NCI-H2171 (cell line): ENCODE measurements at places on chromosomes 16 and 17.

DNA sequence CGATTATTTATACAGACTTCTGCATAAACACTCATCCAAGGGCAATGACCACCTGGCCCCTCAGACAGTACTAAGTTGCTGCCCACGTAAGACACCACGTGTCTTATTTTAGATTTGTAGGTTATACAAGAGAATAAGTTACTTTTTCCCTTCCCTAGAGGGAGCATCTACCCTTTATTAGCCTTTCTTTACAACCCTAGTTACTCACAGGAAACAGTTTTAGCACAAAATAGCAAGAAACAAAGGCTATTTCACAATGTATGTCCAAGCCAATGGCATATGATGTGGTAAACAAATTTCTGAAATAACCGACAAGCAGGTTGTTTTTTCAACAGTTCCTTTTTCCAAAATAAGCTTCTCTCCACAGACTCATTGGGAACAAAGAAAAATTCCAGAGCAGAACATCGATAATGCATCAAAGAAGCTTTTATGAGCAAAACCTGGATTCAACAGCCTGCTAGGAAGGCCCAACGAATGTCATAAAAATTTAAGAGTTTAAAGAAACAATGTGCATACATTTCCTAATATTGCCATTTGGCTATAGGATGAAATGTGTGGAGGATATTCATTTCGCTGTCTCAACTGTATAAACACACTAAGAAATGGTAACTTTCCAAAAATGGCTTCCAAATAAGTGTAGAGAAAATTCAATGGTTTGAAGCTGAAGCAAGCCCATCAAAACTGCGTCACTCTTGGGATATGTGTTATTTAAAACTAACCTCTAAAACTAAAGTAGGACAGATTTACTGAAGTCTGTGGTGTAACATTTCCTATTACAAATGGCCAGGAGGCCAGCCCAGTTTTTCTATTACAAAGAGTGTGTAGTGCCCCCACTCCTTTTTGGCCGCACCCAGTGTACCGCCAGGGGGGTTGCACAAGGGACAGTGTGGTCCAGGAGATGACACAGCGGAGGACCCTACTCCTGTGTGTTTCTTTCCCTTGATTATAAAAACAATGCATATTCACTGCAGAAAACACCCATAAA lies 50.4 kb upstream of the ERN1 start:
- no peak for DNase-seq

DNA sequence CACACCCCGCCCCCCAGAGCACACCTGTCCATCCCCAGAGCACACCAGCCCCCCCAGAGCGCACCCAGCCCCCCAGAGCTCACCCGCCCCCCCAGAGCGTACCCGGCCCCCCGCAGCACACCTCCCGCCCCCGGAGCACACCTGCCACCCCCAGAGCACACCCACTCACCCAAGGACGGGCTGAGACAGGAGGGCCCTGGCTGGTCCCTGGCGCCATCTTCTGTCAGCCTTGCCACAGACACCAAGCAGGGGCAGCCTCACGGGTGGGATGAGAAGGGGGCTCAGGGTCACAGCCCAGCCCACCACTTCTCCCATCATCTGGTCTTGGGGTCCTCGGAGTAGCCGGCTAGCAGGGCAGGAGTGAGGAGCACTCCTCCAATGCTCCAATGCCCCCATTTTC lies 31.8 kb downstream of the PIEZO1 start:
- DNase-seq = no peak

DNA sequence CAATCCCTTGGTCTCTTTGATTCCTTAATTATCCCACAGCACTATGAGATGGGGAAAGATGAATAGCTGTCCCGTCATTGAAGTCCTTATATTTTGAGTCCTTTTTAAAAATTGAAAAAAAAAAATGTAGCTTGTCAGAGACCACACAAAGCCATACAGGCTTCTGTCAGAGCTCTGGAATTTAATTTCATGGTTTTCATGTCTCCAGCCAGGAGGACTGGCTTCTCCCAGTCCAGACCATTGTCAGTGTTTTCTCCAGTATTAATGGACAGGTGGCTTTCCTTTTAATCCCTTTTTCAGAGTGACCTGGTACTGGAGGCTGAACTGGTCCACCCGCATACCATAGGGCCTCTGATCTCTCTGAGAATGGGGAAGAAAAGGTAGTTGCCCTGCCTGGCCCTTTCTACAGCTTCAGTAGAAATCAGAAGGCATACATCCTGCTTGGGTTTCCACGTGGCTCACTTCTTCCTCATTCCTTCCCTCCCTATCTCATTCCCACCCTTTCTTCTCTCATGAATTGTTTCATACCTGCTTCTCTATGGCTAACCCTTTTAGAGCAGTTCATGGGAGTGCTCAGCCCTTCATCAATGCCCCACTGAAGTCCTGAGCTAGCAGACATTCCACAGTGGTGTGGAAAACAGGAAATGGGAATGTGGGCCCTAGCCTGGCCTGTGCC lies 29.1 kb downstream of the TRIM16 start:
- DNase-seq = no peak

GRCh38 chr17:35596530-35597233 lies 9.6 kb downstream of the AP2B1 start:
- no peak for DNase-seq

- no peak for DNase-seq
Measured at GRCh38 chr16:7304279-7304678, 28.4 kb upstream of the RBFOX1 start.

- no peak for DNase-seq
Measured at GRCh38 chr17:3643889-3644349, 7.4 kb downstream of the CTNS start.

DNA sequence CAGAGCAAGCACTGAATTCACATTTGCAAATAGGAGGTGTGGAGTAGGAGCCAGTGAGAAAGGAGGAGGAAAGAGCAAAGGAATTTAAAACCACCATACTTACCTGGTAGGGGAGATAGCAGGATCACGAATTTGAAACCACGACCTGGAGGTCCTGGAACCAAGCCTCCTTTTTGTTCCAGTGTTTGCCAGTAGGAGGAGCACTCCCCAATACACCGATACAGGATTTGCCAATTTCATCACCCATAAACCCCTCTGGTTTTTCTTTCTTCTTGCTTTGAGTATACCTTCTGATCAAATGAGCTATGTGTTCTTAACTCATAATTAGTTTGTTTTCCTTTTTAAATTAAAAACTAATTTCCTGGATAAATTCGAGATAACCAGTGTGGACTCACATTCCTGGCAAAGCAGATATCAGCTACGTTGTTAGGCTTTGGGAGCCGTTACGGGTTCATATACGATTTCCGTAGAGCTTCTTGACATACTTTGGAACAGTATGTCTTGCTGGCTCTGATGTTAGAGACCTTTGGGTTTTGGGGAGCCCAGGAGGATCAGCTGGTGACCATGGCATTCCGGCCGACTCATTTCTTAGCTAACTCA lies 22.7 kb downstream of the BCO1 start:
- DNase-seq = no peak

GRCh38 chr17:78797691-78798585 lies 15.9 kb upstream of the CYTH1 start:
- DNase-seq = no peak
